ENCODE measurements at places on chromosomes 4 and X.

DNA sequence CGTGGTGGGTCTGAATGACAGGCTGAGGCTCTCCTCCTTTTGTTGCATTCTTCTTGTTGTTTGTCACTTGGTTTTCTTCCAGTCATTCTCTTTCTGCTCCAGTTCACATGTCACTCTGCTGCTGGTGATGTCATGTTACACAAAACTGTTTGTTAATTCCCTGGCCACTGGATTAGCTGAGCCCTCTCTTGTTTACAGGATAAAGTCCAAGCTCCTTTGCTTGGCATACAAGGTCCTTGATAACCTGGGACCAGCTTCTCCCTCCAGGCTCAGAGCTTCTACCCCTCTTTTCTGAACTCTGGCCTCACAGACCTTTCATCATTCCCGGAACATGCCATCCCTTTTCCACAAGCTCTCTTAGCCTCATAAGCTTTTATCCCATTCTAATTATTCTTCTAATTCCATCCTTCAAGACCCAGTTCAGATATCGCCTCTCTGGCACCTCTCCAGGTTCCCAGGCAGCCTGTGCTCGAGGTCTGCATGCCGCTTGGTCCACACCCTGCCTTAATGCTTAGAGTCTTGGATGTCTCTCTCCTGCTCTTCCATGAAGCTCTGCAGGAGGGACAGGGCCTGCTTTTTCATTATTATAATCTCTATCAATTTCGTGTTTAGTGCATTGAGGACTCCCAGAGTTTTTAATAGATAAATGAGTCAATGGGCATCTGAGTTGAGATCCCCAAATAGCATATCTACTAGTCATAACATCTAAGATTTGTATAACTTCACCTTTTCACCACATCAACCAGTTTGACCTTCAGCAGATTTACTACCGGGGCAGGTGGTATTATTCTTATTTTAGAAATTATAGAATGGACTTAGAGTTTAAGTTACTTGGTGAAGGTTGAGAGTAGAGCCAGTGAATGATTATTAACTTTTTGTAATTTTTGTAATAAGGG is 98.7 kb downstream of the TMEM131L start:
- DNase-seq = no peak

- no peak for DNase-seq
Measured at GRCh38 chr4:76626686-76627465, 191.8 kb downstream of the SHROOM3 start.

GRCh38 chrX:67563469-67564448 is 19.9 kb downstream of the AR start:
- no peak for DNase-seq

- DNase-seq = no peak
Measured at GRCh38 chrX:11409957-11410356, 116.7 kb downstream of the AMELX start.

DNA sequence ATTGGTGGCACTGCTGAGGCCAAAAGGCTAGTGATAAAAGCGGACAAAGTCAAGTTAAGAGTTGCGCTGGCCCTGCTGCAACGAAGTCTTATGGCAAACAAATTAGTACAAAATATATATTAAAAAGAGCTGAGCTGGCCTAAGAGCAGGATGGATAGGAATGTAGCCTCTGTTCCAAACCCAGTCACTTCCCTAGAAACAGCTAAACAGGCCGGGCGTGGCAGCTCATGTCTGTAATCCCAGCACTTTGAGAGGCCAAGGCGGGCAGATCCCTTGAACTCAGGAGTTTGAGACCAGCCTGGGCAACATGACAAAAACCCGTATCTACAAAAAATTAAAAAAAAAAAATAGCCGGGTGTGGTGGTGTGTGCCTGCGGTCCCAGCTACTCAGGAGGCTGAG is 32.4 kb upstream of the UGDH start:
- DNase-seq = no peak

DNA sequence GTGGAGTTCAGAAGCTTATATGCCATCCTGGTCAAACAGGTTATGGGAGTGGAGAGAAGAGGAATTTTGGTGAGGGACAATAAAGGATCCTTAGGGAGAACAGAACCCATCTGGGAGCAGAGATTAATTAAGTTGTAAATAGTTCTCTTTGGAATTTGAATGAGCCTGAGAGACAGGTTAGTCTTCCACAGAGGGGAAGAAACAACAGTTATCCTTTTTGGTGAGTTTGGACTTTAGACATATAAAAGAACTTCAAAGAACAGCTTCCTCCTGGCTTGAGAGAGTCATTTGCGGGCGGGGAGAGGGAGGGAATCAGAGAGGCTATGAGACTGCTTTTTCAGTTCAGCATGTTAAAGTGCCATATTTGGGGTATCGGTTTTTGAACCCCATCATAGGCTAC is 793.3 kb upstream of the MAGEB2 start:
- DNase-seq = no peak

- no peak for DNase-seq
Measured at GRCh38 chr4:7647186-7647585, 212.5 kb upstream of the PSAPL1 start.

DNA sequence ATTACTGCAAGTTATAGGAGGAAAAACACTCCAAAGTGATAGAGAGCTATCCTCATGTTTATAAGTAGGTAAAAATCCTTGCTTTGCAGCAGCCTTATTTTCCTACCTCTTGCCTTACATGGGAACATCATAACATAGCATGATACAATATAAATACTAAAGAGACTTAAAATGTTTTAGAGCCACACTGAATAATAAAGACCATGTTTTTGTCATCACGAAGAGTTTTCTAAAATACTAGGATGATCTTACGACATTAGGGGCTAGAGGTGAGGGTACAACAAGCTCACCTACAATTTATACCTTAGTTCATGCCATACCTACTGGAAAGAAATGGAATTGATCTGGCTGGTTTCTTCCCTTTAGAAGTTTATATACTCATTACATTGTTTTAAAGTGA is 184.8 kb downstream of the FBXW7 start:
- no peak for DNase-seq

DNA sequence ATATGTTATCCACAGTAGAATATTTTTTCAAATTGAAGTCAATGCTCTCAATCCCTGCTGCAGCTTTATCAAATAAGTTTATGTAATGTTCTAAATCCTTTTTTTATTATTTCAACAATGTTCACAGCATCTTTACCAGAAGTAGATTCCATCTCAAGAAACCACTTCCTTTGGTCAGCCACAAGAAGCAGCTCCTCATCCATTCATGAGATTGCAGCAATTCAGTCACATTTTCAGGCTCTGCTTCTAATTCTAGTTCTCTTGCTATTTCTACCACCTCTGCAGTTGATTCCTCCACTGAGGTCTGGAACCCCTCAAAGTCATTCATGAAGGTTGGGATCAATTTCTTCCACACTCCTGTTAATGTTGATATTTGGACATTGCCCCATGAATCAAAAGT is 2301.3 kb upstream of the TENM3 start:
- DNase-seq = no peak

GRCh38 chr4:26729027-26729426 is 131.6 kb upstream of the STIM2 start:
- no peak for DNase-seq

DNA sequence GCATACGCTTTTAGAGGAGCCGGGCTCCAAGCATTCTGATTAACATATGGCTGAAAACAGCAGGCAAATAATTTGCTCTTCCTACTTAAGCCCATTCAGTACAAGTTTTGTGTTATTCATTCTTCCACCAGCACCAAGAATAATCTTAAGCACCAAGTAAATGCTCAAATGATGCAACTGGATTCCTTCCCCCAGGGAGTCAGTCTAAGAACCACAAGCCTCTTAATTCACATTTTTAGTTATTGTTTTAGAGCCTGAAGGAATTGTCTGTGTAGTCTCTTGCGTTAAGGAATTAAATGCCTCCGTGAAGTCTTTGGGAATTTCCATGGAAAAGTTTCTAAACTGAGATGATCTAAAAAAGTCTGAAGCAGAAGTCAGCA is 61.5 kb upstream of the MAGEB2 start:
- no peak for DNase-seq

- DNase-seq = no peak
Measured at GRCh38 chrX:18151649-18152048, 69.0 kb downstream of the BEND2 start.

DNA sequence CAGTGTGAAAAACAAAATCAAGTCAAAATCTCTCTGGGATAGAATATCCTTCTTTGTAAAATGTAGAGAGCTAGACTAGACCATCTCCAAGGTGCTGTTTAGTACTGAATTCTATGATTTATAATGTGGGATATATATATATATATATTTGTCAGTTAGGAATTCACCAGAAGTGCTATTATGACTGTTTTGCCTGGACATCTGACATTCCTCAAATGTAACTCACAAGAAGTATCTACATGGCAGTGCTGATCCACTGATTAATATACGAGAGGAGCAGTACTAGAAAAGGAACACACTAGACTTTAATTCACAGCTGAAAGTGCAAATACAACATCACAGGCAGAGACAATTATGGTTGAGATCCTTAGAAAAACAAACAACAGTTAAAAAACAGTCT is 208.9 kb downstream of the GBA3 start:
- no peak for DNase-seq

GRCh38 chrX:48919947-48920717 is 1.3 kb upstream of the PIM2 start:
- no peak for DNase-seq

DNA sequence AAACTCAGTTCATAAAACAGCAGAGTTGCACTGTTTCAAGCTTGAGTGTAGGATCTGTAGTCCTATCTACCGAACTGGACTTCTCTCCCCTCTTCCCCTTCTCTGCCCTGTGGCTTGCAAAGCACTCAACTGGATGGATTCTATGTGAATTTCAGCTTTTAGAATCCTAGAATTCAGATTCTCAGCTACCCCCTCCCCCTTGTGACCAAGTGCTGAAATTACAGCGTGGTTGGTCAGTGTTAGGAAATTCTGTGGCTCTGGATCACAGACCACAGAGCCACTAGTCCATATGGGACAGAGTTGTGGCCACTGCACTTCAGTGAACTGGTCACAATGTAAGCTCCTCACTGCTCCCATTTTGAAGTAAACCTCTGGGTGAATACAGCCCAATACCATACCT is 64.6 kb upstream of the TRPC5 start:
- no peak for DNase-seq

GRCh38 chrX:32116047-32116446 is 1044.2 kb upstream of the FTHL17 start:
- DNase-seq = no peak

DNA sequence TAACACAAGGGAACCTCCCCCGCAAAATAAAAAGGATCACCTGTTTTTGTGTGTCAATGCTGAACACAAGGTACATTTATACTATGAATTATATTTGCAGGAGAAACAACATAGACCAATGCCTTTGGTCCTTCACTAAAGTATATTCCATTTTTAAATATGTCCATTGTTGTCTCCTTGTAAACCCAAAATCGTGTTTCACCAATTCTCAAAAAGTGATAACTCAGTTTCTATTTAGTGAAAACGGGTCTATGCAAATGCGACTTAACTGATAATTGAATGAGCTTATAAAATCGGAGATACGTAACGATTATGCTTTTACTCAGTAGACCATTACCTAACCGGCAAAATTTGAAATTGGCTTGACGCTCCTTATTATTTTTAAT is 2.1 kb downstream of the BRWD3 start:
- no peak for DNase-seq

GRCh38 chr4:26020083-26020668 is 106.2 kb downstream of the SMIM20 start:
- DNase-seq = no peak

GRCh38 chr4:9808077-9808476 is 26.6 kb downstream of the DRD5 start:
- no peak for DNase-seq

DNA sequence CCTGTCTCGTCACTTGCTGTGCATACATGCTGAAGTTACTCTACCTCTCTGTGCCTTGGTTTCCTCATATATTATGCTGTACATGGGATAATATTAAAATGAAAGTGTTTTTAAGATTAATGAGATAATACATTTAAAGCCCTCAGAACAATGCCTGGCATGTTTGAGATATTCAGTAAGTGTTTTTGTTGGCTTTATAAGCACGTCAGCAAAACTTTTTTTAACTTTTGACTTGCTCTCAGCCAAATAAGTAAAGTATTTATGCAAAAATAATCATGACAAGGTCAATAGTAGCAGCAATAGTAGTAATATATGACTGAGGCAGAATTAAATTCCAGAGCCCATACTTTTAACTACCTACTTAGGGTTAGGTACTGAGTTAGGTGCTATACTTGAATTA is 29.2 kb downstream of the LIMCH1 start:
- DNase-seq = no peak

DNA sequence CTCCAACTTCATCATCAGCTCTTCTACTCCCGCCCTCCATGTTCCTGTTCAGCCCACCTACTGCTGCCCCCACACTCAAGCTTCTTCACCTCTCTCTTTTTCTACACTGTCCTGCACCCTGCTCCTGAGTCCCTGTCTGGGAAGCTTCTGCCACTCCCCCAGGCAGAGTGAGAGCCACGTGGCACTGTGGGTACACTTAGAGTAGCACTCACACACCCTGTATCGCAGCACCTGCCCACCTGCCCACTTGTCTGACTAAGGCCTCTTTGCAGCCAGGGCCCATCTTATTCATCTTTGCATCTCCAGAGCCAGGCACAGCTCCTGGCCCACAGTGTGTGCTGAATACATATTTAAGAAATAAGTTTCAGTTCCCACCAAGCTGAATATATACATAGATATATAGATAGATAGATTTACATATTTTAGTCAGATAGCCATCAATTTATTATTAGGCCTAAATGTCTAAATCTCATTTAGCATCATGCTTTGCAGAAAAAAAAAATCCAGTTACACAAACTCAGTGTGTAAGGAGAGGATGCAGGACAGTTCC is 24.9 kb downstream of the CCDC149 start:
- DNase-seq = no peak

- no peak for DNase-seq
Measured at GRCh38 chr4:37188100-37188499, 56.4 kb upstream of the NWD2 start.

DNA sequence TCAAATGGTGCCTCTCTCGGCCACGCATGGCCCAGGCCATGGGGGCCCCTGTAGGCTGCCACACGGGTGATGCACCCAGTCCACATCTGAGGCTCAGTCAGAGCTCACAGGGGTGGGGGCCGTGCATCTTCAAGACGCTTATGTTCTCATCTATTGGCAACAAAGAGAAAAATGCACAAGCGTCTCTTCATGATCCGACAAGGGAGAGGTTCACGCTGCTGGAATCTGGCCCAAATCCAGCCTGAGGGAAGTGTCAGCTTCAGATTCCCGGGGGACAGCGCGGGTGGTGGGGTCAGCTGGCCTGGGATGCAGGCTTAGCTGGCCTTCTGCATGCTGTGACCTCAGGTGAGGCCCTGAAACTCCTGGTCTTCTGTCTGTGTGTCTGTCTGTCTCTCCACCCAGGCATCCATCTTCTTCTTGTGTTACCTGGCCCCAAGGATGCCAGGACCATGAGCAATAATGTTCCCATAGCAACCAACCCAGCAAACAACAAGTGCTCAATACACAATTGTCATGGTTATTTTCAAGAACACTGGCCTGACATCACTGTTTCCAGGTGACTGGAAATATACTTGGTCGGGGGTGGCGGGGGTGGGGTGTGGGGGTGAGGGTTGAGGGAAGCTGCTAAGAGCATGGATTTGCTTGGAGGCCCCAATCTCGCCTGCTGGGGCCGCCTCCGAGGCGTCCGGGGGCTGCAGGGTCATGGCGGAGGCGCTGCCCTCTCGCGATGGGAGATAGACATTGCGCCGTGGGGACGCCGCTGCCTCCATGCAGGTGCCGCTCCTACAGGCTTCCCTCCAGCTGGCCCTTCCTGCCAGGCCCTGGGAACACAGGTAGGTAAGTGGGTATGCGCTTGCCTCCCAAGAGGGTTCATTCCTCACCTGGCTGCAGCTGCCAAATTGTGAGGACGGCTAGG is 48.3 kb downstream of the ABLIM2 start:
- DNase-seq = no peak

GRCh38 chr4:113884655-113885054 is 94.8 kb downstream of the ARSJ start:
- no peak for DNase-seq

Data from stimulated activated CD8-positive, alpha-beta memory T cell treated with anti-CD3 and anti-CD28 coated beads, Interleukin-2, amount 100 ng/mL, for 1 hour (primary cell).